Midbrain (tissue), 1 donor: ENCODE measurements at places on chromosomes 12 and 14.
A peak's percentile ranks its signal among the peaks of the same experiment; 100 is the strongest.

GRCh38 chr12:71556875-71557274 lies 106.8 kb downstream of the ZFC3H1 start:
- no peak for DNase-seq

DNA sequence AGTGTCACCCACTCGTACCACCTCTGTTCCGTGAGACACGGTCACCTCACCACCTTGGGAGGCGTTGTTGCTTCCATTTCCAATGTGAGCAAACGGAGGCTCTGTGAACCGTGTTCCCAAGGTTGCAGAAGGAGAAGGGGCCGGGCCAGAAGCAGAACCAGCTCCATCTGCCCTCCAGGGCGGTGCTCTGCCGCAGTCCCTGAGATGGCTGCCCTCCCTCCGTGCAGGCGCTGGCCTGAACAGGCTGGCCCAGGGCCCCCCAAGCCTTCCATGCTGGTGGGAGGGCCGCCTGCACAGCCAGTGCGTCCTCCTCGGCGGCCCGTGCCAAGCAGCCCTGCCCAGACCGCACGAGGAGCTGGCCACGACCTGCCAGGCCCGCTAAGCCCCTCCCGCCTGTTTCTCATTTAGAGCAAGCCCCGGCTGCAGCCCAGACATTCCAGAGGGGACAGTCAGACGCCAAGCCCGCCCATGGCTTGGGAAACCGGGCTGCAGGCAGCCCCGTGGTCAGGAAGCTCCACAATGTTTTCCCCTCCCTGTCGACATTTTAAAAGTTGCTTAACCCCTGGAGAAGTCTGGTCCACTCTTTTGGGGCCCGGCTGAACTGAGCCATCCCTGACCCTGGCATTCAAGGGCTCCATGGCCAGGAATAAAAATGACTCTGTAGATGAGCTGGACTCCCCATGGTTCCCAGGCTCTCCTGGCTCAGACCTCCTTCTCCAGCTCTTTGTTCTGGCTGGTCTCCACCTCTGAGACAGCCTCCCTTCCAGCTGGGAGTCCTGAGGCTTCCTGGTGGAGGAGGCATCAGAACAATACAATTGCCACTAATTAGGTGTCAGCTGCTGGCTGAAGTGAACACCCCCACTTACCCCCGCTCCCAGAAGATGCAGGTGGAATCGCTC lies 236.0 kb downstream of the BCL11B start:
- DNase-seq, result peak; percentile 37

DNA sequence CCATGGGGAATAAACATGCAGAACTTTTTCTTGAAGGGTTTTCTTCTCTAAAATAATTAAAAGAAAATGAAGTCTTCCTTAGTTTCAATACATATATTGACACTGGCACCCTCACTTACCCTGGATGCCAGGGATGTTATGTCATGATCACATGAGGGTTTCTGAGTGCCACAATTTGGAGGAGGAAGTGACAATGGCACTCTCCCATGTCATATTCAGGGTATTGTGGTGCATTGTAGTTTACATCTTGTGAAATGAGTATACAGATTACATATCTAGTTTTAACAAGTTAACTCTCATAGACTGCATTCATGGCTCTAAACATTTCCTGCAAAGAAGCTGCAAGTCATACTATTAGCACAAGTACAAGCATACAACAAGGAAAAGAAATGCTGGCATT lies 37.7 kb downstream of the CCDC177 start:
- DNase-seq, result no peak

- DNase-seq, result no peak
These were observed 20.5 kb downstream of the AGAP2 start for GRCh38 chr12:57717846-57718640.

GRCh38 chr12:22518060-22518719 lies 26.2 kb downstream of the C2CD5 start:
- no peak for DNase-seq

DNA sequence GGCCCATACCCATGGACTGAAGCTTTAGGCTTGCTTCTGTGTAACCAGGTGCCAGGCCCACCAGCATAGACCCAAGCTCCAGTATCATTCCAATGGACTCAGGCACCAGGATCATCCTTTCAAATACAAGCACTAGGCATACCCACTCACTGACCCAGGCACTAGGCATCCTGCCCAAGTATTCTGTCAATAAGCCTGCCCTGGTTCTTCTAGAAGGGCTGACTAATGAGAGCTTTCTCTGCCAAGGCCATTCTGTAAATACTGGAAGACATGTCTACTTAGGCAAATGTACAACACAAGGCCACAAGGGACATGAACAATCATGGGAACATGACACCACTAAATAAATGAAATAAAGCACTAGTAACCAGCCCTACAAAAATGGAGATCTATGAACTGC lies 352.2 kb downstream of the FSCB start:
- DNase-seq, result no peak

DNA sequence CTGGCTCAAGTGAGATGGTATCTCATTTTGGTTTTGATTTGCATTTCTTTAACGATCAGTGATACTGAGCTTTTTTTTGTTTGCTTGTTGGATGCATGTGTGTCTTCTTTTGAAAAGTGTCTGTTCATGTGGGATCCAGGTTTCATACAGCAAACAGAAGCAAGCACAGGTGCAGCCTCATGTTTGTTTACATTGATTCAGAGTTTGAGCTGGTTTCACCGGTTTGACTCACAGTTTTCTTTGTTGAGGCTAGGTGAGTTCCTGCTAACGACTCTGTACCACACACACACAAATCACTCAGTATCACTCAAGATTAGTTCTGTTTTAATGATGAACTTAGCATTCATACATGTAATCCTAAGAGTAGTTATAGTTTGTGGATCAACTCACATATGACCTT lies 3.7 kb downstream of the OR10G2 start:
- no peak for DNase-seq

DNA sequence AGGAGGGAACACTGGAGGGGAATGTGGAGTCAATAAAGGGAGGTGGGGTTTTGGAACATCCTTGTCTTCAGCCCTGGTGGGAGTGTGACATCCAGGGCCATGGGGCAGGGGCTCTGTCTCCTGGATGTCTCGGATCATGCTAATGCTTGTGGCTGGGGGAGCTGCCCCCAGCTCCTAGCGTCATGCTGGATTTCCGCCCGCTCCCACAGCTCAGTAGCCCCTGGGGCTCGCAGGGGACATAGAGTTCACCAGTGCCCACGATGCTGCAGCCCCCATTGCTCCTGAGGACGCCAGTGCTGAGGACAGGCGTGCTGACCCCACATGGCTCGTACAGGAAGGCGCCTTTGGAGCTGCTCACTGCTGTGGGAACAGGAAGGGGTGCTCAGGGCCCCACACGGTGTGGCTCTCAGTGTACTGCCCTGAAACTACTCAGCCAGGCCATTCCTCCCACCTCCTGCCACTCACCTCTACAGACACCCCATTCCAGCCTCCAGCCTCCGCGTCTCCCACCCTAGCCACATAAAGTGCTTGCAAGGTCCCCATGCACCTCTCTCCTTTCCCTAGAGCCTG lies 9.5 kb upstream of the KRT84 start:
- DNase-seq, result no peak

GRCh38 chr14:55071870-55072640 lies 20.6 kb downstream of the MAPK1IP1L start:
- peak; percentile 57 for DNase-seq

DNA sequence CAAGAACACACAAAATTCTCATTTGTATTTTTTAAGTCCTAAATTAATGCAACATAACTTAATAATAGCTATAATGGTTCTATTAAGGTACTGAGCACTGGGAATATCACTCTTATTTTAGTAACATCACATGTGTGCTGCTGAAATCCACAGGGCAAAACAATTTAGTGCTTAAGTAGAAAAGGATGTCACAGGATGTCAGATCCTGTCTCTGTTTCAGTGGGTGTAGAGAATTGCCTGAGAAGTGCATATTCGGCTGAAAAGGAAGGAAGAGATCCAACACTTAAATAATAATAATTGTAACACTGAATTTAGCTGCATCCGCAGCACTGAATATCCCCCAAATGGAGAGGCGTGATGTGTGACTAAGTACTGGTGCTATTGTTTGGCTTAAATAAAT lies 8.6 kb downstream of the LDHB start:
- no peak for DNase-seq

GRCh38 chr14:25522116-25522515 lies 472.2 kb upstream of the STXBP6 start:
- no peak for DNase-seq

DNA sequence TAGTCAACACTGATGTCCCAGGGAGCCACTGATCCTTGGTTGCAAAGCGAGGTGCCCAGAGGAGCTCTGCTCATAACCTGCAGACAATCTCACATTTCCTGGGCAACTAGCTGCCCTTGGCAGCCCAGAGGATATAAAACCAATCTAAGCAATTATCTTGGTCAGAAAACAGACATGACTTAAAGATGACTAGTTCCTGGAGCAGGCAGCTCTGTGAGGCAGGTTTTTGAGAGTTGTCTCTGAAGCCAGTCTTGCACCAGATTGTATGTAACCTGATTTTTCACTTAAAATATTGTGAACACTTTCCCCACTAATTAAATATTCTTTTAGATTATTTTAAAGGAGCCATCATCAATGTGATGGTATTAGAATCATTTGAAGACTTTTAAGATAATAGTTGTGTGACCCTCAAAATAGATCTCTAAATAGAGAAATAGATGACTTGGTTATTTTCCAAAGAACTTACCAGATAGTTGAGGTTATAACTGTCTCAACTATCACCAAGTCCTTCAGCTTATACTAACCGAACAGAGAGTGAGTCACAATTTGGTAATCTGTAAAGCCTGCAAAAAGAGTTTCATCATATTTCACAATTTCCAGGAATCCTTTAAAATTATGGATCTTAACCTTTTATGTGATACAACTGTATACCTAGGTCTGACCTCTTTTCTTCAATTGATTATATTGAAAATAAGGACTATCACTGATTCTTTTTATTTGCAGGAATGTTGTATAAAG lies 75.9 kb downstream of the LIN7A start:
- no peak for DNase-seq

DNA sequence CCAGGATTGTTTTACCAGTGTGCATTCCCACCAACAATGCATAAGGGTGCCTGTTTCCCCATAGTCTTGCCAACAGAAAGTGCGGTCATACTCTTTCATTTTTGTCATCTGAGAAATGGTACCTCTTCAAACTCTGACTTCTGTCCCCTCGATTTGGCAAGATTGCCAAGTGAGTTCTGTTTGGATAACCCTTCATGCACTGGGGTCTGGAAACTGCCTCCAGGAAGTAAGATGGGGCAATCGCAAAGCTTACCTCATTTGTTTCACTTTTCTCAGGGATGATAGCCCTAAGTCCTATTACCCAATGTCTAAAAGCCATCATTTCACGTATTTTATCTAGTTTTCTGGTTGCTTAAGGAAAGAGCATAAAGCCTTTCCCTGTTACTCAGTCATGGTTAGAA lies 28.6 kb upstream of the NR1H4 start:
- DNase-seq, result no peak
